ENCODE measurements at places on chromosomes 7 and 10.

DNA sequence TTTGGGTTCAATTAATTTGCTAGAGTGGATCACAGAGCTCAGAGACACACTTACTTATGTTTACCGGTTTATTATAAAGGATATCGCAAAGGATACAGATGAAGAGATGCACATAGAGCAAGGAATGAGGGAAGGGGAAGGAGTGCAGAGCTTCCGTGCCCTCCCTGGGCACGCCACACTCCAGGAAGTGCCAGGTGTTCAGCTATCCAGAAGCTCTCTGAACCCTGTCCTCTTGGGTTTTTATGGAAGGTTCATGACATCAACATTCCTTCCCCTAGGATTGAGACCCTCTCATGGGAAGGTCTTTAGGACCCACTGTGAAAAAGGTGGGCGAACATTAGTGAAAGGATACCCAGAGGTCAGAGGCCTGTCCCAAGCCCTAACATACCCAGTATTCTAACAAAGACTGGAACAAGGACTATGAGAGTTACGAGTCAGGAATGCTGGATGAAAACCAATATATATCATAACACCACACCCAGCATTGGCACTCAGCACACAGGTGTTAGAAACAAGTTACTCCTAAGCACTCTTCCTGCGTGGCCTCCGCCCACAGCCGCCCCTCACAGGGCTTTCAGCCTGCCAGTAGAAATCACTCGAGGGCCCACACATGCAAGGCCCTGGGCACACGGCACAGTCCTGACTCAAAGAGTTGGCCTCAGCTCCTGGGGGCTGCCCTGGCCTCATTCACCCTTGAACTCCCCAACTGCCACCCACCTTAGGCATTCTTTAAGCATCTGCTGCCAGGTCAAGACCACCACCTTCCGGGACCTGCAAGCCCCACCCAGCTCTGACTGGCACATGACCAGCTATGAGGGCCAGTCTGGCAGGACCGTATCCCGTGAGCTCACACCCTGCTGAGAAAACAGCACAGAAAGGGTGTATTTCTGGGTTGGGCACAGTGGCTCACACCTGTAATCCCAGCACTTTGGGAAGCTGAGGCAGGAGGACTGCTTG, 5.6 kb upstream of the AIFM2 start:
- no peak for DNase-seq

DNA sequence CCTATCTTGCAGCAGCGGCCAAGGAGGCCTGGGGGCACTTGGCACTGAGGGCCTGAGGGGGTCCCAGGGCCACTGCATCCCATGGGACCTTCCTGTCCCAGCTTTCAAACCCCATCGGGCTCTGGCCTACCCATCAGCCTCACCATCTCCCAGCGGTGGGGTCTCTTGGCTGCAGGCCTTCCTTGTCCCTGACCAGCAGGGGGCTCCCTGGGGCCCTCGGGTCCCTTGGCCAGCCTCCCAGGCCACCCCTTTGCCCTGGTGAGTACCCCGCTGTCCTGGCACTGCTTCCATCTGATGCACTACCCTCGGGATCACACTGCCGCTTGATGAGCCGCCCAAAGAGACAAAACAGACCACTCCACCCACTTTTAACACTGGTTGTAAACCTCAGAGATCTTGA, 43.5 kb downstream of the YKT6 start:
- DNase-seq: peak; percentile 45

GRCh38 chr7:128373606-128374005, 12.1 kb upstream of the PRRT4 start:
- no peak for DNase-seq

GRCh38 chr10:67664942-67665341, 31.1 kb downstream of the CTNNA3 start:
- no peak for DNase-seq

GRCh38 chr10:90589825-90590224, 268.0 kb downstream of the HTR7 start:
- DNase-seq: no peak

GRCh38 chr7:50262916-50263690, 41.4 kb upstream of the IKZF1 start:
- DNase-seq: no peak

- no peak for DNase-seq
These were observed 14.4 kb downstream of the SMURF1 start for GRCh38 chr7:99129536-99129935.

DNA sequence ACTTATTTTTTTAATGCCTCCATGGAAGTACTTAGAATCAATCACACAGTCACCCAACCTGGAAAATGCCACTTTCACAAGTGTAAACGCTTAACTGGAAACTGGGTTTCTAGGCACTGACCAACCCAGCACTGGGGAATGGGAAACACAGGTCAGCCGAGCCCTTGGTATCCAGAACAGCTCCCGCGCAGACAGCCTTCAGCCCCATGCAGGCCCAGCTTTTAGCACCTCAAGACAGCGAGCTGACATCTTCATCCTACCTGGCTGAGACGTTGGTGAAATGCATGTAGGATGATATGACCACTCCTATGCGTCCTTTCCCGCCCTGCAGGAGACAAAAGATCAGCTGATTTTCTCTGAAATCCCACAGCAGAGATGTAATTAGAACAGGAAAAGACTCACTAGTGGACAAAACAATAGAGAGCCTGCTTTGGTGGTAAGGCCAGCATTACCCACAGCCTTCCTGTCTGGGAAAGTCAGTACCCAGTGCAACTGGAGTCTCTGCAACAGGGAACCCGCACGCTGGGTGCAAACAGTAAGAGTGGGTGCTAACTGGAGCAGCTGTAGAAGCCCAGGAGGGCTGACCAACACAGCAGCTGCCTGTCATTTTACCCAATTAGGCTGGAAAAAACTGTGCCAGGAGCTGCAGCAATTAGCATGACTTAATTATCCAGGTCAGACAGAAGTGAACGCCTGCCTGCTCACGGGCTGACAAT, 153.7 kb downstream of the TNS3 start:
- no peak for DNase-seq

DNA sequence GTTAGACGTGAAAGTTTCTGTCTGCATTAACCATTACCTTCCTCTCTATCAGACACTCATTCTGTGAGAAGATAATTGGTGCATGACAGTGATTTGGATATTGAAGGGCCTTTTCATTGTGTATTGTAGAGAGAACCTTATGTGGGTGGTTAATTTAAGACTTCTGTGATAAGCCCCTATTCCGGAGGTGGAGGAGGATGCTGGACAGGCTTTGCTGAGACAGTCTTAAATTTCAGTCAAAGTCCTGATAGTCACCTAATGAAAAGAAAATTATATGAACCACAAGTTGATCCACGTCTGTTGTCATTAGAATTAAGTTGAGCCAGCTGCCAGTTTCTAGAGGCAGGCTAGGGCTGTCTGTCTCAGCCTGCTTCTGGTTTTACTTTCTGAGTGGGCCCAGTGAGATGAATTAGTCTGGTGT, 62.9 kb downstream of the CELF2 start:
- DNase-seq: no peak

GRCh38 chr10:131080571-131080970, 230.9 kb downstream of the TCERG1L start:
- no peak for DNase-seq

GRCh38 chr7:2165610-2166594, 66.8 kb downstream of the MAD1L1 start:
- no peak for DNase-seq

DNA sequence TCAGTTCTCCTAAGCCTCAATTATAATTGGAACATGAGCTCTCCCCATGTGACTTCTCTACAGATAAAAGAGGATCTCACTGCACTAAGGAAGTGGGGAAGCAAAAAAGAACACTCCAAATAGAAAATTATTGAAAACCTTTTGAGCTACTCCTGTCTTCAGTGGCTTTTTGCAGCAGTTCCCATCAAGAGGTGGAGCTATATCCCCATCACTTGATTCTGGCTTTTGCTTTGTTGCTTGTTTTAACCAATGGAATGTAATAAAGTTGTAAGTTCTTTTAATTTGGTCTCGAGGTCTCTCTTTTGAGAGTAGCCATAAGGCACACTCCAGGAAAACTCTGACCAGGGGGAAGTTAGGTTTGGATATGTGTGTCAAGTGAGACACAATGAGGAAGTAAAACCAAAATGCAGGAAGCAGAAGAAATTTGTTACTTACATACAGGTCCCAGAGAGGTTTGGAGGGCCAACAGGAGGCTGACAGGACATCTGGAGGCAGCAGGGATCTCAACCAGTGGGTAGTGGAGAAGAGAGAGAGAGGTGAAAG, 569.4 kb downstream of the HTR7 start:
- DNase-seq: no peak

DNA sequence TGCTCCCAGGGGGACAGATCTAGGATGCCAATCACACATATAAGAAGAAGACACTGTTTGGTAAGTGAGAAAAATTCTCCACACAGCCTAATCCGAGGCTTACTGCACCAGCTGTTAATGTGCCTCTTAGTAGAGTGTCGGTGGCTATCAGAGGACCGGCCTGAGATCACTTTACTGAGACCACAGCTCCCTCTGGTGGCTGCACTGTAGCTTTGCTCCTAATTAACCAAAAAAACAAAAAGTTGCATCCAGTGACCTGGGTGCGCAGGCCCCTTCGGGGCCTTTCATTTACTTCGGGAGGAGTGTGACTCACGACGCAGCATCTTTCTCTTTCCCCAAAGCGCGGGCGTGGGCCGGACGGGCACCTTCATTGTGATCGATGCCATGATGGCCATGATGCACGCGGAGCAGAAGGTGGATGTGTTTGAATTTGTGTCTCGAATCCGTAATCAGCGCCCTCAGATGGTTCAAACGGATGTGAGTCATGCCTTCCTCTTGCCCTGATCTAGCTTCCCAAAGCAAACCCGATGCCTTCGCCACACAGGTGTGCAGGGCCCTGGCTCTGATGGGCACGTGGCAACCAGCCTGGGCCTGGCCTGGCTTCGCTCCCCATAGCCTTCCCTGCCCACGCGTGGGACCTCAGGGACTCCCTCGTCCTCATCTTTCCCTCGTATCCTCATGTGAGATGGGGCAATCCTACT, 56.7 kb downstream of the MKI67 start:
- peak; percentile 74 for DNase-seq

DNA sequence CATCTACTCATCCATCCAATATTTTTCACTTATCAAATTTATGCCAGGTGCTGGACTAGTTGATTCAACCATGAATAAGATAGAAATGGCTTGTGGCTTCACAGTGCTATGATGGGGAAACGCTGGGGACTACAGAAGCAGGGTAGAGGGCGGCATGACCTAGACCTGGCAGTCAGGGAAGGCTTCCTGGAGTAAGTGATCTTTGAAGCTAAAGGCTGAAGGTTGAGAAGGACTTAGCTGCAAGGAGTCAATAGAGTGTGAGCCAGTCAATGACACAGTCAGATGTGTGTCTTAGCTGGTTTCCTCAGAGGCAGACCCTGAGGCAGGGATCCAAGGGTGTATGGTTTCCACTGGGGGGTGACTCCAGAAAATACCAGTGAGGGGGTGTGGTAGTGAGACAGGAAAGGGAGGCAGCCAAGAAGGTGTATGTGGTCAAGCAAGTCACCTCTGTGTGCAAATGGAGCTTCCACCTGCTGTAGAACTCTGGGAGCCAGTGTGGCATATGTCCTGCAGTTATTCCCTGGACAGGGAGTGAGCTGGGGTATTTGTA, 10.3 kb downstream of the PRF1 start:
- no peak for DNase-seq

- DNase-seq: no peak
These were observed 13.7 kb upstream of the DNTT start for GRCh38 chr10:96290368-96291133.
